ENCODE measurements at places on chromosomes 11 and 22. TPM values are rescaled to one million over a fixed set of nuclear protein-coding genes. Genes with fewer than 3 reads are reported as not detected.

DNA sequence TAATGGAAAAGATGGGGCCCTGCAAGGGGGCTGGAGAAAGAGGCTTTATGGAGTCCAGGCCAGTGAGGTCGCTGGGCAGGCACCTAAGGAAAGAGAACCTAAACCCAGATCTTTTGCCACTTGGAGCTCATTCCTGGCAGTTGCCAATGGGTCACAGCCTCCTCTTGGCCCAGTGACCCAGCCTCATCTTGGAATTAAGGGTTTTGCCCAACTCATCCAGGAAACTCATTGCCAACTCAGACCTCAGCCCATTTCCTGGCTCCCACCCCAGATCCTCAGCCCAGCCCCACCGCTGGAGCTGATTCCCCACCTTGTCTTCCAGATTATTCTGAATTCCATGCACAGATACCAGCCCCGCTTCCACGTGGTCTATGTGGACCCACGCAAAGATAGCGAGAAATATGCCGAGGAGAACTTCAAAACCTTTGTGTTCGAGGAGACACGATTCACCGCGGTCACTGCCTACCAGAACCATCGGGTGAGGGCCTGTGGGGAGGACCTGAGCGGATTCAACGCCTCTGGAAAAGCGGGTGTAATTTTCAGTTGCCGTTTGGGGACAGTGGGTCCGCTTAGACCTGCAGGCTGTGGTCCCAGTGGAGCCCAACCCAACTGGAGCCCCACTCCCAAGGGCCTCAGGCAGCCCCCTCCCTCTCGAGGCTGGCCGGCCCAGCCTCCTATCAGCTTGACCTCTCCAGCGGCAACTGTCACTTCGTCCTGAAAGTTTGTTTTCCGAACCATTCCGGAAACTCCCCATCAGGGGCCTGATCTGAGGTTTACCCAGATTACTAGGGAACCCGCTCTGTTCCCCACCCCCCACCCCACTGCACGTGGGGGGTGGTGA is 4.3 kb downstream of the TBX1 start:
- no peak for DNase-seq

GRCh38 chr11:86926975-86927374 is 28.2 kb downstream of the FZD4 start:
- no peak for DNase-seq

DNA sequence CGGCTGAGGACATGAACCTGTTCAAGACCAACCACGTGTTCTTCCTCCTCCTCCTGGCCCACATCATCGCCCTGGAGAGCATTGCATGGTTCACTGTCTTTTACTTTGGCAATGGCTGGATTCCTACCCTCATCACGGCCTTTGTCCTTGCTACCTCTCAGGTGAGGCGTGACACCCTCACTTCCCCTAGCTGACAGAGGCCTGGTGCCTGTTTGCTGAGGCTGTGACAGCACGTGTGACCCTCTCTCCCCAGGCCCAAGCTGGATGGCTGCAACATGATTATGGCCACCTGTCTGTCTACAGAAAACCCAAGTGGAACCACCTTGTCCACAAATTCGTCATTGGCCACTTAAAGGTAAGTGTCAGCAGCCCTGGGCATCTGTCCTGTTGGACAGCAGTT is 12.3 kb downstream of the FADS2 start:
- no peak for DNase-seq

DNA sequence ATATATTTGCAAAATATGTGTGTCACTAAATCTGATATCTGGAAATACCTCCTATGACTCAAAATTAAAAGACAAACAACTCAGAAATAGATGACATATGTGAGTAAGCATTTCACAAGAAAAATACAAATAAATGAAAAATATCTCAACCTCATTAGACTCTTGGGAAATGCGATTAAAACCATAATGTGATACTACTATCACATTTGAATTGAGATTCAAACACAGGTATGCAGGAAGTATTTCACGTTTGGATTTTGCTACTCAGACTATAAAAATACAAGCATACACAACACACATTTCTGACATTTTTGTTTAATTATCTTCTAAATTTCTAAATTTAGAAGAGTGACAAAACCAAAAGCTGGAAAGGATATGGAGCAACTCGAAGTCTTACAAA is 811.9 kb upstream of the LRRC4C start:
- DNase-seq = no peak

DNA sequence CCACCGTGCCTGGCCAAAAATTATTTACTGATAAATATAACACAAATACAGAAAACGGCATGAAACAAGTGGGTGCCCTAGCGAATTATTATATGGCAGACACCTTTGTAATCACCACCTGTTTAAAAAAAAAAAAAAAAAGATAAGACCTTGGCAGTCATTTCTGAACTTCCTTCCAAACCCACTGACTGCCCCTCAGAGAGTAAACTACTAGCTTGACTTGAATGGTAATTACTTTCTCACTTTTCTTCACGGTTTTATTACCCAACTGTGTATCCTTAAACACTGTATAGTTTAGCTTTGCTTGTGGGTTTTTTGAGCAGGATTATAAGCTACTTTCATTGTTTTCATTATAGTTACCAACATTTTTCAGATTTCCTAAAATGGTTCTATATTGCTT is 23.7 kb downstream of the SFI1 start:
- no peak for DNase-seq

- DNase-seq = no peak
These were observed 34.7 kb downstream of the SNX19 start for GRCh38 chr11:130881475-130882137.

The NOX4 gene
- total RNA-seq = 15.9 TPM

GRCh38 chr11:49432242-49432848 is 223.9 kb upstream of the FOLH1 start:
- DNase-seq = no peak

The LDHAL6A gene
- not detected for total RNA-seq

GRCh38 chr11:92738276-92738675 is 231.2 kb upstream of the MTNR1B start:
- no peak for DNase-seq

GRCh38 chr11:60879971-60880588 is 12.7 kb downstream of the ZP1 start:
- DNase-seq = no peak

GRCh38 chr11:12137938-12138731 is 27.7 kb downstream of the MICAL2 start:
- DNase-seq = no peak

The ZNF214 gene
- 4.1 TPM for total RNA-seq

The MIOX gene
- total RNA-seq = not detected

- no peak for DNase-seq
These were observed 164.6 kb downstream of the ST3GAL4 start for GRCh38 chr11:126519764-126520734.

DNA sequence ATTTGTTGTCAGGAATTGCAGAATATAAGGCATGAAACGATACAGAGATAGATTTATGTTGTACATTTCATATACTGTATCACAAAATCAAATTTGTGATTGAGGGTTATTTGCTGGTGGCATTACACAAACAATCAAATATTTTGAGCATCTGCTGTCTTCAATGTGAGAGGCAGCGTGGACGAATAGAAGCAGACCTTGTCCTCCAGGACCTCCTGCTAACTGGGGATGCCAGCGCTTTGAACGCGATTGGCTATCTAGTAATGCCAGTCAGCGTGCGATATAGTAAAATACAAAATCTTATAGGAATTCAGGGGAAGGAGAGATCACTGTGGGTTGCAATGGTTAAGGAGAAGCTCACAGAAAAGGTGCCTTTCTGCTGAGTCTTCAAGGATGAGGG is 631 bp upstream of the SNX19 start:
- no peak for DNase-seq

- no peak for DNase-seq
These were observed 281.7 kb downstream of the NXPE2 start for GRCh38 chr11:114959953-114960505.
